ENCODE measurements at places on chromosomes 3 and 15.

DNA sequence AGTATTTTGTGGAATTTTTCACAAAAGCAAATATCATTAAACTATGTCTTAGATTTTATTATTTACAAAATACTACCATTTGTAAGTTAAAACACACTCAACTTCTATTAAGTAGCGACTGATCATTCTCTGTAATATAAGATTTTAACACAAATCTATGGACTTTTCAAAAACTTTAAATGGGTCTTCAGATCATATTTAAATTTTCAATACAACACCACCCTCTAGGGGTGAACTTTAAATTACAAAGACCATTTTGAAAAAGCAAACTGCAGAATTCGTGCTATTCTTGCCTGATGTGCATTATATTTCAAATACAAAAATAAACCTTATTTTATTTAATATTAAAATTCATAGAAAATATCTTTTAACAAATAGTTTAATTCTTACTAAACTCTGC, 8.2 kb upstream of the VGLL4 start:
- DNase-seq, result no peak

DNA sequence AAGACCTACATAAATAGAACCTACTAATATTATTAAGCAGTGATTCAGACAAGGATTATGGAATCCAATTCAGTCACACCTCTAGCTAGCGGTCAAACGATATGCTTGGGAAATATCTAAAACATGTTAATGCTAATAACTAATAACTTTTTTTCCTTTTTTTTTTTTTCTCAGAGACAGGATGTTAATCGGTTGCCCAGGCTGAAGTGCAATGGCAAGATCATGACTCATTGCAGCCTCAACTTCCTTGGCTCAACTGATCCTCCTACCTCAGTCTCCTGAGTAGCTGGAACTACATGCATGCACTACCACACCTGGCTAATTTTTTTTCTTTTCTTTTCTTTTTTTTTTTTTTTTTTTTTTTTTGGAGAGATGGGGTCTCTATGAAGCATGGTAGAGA, 124.1 kb downstream of the NR2E3 start:
- DNase-seq, result no peak

DNA sequence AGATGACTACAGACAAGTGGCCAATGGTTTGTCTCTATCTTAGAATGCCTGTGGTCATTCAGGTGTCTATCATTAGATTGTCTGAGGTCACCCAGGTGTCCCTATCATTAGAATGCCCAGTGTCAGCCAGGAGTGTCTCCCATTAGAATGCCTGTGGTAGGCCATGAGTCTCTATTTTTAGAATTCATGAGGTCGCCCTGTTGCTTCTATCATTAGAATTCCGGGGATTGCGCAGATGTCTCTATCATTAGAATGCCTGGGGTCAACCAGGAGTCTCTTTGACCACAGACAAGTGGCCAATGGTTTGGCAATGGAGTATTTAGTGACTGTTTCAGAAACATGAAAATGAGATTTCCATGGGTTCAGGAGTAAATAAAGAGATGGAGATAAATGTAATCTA, 7.6 kb downstream of the RTP2 start:
- DNase-seq, result no peak

- no peak for DNase-seq
Measured at GRCh38 chr3:39284457-39284881, 4.6 kb upstream of the CX3CR1 start.

- no peak for DNase-seq
Measured at GRCh38 chr3:123312331-123313265, 110.9 kb downstream of the SEC22A start.

DNA sequence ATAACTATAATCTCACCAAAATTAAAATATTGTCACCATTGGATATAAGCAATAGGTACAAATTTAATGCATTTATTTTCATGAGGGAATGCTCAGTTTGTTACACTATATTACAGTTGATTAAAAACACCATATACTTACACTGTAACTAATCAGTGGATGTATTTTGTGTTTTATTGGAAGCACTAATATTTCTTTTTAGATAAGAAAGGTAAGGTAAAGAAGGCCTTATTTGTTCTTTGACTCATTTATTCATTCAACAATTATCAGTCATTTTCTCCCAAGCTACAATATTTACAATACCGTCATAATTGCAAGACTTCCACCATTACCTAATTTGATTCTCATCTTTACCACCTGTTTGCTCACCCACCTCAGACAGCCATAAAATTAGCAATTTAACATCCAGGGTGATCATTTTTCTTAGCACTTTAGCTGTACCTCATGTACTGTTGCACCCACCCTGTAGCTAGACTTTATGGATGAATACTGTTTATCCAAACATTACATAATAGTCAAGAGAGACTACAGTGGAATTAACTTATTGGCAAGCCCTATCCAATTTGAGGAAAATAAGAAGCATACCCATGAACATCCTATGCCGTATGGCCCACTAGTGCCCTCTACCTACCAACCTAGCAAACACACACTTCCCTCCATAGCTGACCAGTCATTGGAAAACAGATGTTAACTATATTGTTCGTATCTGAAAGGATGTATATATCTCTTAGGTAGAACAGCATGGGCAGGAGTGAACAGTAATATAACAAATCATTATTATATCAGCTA, 229.6 kb downstream of the BBX start:
- no peak for DNase-seq

GRCh38 chr3:190081389-190081788, 39.3 kb downstream of the P3H2 start:
- no peak for DNase-seq

GRCh38 chr3:54850484-54851018, 77.3 kb downstream of the LRTM1 start:
- no peak for DNase-seq

- no peak for DNase-seq
Measured at GRCh38 chr3:120855665-120856437, 52.2 kb upstream of the STXBP5L start.

- no peak for DNase-seq
Measured at GRCh38 chr15:60418096-60418495, 20.3 kb upstream of the ANXA2 start.

DNA sequence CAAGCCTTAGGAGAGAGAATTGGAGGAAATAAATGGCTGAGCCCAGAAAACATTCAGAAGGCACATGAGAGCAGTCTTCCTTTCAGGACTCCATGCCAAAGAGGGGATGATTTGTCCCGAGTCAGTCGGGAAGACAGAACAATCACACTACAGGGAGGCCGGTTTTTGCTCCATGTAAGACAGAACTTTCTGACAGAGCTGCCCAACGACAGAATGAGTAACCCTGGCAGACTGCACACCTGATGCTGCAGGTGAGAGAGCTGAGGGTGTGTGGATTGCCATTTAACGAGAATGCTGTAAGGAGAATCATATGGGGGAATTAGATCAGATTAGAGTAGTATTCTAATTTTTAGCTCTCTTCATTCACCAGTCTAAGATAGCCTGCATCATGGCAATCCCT, 533.0 kb downstream of the EPHB1 start:
- DNase-seq, result no peak

GRCh38 chr15:73680549-73680948, 3.6 kb upstream of the CD276 start:
- DNase-seq, result no peak

DNA sequence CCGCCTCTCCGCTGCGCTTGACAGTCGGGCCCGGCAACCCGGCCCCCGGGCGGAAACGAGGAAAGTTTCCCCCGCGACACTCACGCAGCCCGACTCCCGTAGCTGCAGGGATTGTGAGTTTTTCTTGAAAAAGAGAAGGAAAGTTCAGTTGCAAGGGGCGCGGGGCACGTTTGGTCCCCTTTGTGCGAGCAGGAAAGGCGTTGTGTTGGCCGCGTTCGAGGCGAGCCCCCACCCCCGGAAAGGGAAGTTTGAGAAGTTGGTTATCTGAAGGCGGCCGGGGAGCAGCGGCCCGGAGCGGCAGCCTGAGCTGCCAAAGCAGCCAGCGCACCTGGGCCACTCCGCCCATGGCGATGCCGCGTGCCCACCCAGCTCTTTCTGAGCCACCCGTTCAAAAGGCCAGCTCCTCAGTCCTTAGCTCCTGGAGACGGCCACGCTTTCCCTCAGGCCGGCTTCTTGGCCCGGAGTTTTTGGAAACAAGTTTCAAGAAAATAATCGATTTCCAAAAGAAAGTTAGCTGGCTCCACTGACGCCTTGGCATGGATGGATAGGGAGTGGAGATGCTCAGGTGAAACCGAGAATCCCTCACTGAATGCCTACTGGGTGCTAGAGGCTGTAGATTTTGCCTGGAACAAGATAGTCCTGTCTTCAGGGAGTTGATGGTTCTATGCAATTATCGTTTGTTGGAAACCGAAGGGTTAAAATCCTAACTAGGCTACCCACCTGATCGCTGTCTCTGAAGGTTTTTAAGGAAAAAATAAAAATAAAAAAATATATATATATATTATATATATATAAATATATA, 832 bp downstream of the TGFBR2 start:
- DNase-seq, result no peak

GRCh38 chr3:120369037-120369467, 19.9 kb upstream of the LRRC58 start:
- no peak for DNase-seq

- DNase-seq, result no peak
Measured at GRCh38 chr3:122691195-122691594, 10.6 kb downstream of the PARP14 start.

DNA sequence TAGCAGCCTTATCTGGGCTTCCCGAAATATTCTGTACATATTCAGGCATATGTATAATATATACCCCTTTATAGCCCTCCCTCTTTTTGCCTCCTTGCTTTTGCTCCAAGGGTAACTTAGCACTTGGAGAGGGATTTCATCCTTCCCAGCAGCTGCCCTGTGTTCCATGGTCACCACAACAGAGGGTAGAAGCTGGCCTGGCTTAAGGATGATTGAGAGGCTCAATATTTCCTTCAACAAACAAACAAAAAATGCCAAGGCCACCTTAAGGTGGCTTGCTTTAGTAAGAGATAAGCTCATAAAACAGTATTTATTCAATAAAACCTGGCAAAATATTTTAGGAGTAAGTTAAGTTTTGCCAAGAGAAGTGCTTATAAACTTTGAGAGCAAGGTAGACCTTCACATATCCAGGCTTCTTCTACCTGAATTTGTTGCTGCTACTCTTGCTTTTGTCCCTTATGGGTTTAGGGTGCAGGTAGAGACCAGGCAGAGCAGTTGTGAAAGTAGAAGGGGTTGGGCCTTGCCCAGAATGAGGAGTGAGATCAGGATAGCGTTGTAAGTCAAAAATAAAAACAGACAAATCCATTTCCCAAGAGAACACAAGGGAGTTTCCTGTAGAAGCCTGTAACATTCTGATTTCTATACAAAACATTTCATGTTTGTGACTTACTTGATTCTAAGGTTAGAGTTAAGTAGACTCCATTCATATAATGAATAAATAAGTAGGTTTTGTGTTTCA, 52.7 kb upstream of the ATOSA start:
- no peak for DNase-seq

DNA sequence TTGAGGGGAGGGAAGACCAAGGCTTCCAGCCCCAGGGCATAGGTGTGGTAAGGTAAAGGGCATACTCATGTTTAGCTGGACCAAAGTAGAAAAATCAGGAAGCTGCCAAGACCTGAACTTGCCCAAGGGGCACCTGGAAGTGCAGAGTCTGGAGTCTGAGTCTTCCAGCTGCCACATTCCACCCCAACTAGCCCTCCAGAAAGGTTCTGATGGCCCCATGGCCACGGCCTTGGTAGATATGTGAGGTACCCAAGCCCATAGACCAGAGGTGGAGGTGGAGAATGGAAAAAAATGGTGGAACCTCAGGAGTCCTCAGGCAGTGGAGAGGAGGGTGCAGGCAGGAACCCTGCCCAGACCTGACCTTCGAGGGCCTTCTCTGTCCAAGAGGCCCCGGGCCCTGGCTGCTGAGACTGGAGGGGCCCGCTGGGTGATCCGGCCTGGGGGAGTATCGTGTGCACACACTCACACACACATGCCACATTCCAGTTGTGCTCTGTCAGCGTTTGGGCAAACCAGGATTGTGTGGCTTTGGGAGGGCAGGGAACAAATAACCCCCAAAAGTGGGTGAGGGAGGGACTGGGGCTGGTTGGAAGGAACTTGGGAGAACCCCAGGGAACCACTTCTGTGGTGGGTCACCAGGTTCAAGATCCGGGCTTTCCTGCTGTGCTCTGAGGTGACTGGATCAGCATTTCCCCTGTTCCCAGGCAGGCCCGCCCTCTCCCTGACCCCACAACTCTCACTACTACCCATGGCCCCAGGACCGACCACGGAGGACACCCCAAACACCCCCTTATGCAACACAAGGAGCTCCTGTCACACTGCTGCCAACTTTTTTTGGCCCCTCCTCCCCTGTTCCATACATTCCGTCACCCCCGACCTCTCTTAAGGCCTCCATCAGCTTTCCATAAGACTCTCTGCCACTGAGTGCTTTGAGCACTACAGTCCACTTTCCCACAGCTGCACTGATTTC, 11.6 kb downstream of the MYL3 start:
- DNase-seq, result no peak

GRCh38 chr15:77974416-77975331, 102.8 kb downstream of the TBC1D2B start:
- no peak for DNase-seq

- no peak for DNase-seq
Measured at GRCh38 chr3:55897573-55898224, 410.6 kb upstream of the WNT5A start.

Measured in nucleus accumbens (tissue), 56 donors.